Mesothelial cell of epicardium (in vitro differentiated cells): ENCODE measurements at places on chromosomes 7 and 10. TPM values are rescaled to one million over a fixed set of nuclear protein-coding genes. Genes with fewer than 3 reads are reported as not detected.

The HDAC9 gene
- total RNA-seq, result 32.2 to 37.4 TPM (median 35.9 TPM) in 3 replicates

The CNTNAP2 gene
- 3.9 to 4.5 TPM (median 4.2 TPM) in 3 replicates for total RNA-seq

The AS3MT gene
- total RNA-seq, result 8.7 to 12.8 TPM (median 8.7 TPM) in 3 replicates

The PHYHIPL gene
- 0.24 to 0.56 TPM (median 0.50 TPM) in 3 replicates for total RNA-seq

The IFIT5 gene
- total RNA-seq, result 19.1 to 20.5 TPM (median 20.1 TPM) in 3 replicates

DNA sequence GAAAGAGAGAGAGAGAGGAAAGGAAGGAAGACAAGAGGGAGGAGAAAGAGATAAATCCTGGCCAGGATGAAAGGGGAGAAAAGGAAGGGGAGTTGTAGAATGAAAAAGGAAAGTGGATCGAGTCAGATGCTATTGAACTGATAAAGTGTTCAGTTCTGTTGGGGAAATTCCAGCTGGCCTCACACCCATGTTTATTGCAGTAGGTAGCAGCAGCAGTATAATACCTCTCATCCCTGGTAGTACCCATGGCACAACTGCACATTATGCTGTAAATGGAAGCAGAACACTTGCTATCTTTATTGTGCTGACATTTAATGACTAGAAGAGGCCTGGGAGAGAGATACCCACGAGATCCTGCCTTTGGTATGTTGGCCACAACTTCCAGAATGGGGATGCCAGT is 178.1 kb downstream of the EVX1 start:
- DNase-seq, result no peak

GRCh38 chr10:47022311-47023131 is 111.3 kb downstream of the PTPN20 start:
- DNase-seq, result no peak

- DNase-seq, result no peak
These were observed 221.0 kb downstream of the CDK14 start for GRCh38 chr7:90817151-90817550.

- no peak for DNase-seq
These were observed 11.6 kb upstream of the NKX2-3 start for GRCh38 chr10:99520847-99521764.

DNA sequence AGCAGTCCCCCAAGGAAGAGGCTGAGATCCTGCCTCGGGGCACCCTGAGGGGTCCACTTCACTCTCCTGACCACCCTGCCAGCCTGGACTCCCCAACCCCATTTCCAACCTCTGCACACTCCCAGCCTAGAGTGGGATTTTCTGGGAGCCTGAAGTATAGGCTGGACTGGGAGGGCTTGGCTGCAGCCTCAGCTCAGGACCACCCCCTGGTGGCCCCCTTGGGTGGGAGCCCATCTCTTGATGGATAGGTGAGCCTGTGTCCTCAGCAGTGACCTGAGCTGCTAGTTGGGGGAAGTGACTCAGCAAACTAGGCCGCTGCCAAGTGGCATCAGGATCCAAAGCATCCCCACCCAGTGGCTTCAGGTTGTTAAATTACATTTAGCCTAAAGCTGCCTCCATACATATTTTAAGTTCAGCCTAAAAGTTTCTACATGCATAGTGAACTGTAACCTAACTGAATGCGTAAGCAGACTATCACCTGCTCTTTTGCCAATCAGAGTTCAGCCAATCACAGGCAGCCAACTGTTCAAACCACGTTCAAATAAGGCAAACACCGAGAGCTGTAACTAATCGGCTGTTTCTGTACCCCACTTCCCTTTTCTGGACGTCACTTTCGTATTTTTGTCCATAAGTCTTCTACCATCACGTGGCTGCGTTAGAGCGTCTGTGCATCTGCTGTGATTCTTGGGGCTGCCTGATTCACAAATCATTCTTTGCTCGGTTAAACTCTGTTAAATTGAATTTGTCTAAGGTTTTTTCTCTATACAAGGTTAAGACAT is 144.0 kb downstream of the PLPP4 start:
- DNase-seq, result no peak
